ENCODE measurements at places on chromosomes 11 and 22.

DNA sequence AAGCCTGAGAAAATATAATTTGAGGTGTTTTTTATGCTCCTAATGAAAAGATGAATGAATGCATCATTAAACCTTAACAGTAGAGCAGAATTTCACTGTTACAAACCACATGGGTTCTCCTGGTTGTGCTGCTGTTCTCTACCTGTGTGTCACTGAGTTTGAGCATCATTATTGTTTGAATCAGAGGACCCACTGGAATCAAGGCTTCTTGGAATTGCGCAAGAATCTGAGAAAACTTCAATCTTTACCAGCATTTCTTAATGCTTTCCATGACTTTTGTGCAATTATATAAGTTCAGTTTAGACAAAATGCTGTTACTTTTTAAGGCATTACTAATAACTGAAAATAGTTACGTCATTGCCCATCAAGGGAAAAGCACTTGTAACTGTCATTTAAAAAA is 18.8 kb upstream of the RBX1 start:
- DNase-seq = no peak

DNA sequence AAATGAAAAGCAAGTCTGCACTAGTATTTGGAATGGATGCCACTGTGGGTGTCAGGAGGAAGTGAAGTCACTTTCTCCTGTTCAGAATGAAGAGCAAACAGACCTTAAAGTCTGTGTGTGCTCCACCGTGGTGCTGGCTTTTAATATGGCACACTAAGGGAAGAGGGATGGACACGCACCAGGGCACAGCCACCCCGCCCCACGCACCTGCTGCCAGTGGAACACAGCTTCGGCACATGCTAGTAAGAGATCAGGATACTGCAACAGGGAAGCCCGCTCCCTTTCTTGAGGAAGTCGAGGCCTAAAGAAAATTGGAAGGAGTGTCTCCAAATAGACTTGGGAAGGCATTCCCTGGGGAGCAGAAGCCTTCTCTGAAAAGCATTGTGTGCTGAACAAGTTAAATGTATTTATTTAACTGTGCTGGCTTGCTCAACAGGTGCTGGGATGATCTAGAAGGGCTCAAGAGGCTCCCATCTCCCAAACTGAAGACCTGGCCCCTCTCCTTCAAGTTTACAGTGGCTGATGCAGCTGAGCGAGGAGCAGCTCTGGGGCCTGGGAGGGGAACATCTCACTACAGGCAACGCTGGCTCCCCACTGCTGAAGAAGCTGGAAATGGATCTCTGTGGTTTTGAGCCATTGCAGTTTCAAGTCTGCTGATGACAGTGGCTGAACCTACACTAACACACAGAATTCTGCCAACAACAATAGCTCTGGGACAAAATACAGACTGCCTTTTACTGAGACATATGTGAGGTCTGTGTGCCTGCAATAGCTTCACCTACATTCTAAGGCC is 504.6 kb upstream of the B3GAT1 start:
- no peak for DNase-seq

DNA sequence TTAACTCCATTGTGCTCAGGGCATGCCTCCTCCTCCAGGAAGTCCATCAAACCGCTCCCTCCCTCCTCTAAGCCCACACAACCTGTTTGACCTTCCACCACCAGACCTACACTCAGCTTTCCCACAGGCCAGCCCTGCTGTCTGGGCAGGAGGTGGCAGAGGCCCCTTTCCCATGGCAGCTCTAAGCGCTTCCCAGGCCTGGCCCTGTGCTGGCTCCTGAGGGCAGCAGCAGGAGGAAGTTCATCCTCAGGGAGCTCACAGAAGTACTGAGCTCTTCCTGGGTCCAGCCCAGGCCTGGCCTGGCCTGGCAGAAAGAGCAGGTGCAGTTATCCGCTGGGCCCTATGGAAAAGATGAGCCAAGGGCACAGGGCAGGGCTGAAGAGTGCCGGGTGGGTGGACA is 31.4 kb downstream of the ARAP1 start:
- no peak for DNase-seq

GRCh38 chr11:132208477-132209055 is 838.2 kb downstream of the NTM start:
- no peak for DNase-seq

DNA sequence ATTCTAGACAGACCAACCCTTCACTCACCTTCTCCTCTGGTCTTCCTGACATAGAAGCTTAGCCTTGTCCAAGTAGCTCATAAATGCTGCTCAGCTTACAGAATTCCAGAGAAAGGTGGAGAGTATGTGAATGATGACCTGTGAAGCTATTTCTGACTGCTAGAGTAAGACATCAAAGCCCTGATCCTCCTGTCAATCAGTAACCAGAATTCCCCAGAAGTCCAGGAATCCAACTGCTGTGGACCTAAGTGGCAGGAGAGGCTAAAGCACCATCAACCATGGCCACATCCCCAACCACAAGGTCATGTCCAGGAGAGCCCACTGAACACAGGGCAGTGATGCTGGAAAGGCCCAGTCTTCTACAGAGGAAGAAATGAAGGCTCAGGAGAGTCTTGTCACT is 2.6 kb downstream of the OR51G2 start:
- no peak for DNase-seq

DNA sequence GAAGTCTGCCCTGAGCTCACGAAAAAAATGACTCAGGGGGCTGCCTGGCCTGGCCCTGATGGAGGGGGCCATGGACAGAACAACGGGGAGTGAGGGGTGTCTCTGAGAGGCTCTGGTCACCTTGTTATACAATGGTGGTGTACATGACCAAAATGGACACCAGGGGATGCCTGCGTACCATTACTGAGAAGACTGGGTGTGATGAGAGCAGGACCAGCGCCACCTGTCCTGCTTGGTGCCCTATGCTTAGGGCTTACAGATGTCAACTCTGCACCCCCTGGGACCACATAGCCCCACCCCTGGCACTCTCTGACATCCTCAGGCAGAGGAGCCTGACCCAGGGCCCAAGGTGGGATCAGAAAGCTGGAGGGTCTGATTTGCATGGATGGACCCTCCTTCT is 104.8 kb downstream of the ZNF280B start:
- DNase-seq = no peak

DNA sequence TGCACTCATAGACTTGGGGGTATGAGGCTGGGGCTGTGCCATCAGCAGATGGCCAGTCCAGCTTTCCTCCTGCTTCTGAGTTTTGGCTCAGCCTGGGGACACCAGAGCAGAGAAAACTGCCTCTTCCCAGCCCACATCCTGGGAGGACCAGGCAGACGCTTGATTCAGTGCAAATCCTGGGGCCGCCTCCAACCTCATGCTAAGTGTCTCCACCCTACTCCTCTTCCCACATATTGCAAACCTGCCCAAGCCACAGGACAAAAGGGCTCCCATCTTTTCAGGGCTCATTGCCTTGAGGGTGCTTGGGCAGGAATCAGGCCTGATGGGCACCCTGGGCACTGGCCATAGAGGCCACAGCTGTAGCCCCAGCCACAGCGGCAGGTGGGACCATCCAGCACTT is 79.7 kb upstream of the SHANK2 start:
- no peak for DNase-seq

Data from stimulated activated CD4-positive, alpha-beta T cell treated with anti-CD3 and anti-CD28 coated beads, Interleukin-15, amount 100 ng/mL, for 24 hours (primary cell).